ENCODE measurements at places on chromosomes 2 and 18.

DNA sequence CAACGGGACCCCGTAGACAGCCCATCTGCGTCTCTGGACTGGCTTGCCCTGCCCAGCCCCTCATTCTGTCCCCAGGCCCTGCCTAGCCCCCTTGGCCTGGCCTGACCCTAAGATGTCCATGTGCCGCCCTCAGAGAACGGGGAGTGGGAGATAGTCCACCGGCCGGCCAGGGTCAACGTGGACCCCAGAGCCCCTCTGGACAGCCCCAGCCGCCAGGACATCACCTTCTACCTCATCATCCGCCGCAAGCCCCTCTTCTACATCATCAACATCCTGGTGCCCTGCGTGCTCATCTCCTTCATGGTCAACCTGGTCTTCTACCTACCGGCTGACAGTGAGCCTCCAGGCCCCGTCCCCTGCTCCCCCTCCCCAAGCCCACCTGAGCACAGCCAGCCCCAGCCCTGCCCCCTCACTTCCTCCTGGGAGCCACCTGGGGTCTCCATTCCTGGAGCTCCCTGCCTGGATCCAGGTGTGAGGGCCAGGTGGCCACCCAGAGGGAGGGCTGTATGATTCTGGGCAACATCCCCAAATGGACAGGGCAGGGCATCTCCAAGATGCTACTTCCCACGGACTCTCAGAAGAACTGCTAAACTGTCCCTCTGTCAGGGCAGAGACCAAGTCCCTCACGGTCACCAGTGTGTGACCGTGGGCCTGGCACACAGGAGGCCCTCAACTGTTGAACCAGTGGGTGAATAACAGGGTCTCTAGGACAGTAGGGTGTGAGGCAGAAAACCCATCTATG, 4.0 kb downstream of the CHRND start:
- no peak for DNase-seq

DNA sequence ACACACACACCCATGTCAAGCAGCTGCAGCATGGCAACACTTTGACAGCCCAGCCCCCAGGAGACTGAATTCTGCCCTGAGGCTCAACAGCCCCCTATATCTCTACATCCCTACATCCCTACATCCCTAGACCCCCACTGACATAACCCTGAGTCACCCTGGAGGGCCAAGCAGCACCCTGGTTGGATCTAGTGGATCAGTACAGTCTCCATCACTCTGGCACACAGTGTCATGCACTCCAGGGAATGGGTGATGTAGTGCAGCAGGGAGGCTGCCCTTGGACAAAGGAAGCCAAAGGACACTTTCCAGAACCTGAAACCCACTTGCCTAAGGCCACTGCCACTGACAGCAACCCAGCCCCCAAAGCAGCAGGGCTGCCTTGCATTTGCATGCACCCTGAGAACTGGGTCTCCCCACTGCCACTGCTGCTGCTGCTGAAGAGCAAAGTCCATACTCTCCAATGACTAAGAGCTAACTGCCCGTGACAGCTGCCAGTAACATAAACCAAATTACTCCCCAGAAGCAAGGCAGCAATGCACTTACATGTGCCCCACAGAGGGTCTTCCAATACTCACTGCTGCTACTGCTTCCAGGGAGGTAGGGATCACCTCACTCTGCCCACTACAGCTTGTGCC, 681.6 kb upstream of the KLHL29 start:
- DNase-seq: no peak

DNA sequence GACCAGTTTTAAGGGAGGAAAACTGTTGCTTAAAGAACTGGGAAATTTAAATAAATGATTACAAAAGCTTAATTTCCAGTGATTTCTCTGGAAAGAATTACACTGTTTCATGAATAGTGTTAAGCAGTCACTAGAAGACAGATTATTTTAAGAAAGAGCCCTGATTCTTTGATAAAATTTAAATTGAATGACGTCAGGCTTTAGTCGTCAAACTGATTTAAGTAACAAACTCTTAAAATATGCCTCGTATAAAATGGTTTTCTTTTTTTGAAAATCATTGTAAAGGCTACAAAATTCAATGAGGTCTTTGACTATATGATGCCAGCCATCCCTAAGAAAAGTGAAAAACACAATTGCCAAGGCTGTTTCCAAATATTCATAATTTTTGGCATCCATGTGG, 465.0 kb downstream of the NR4A2 start:
- no peak for DNase-seq

GRCh38 chr2:239920693-239921365, 104.3 kb downstream of the NDUFA10 start:
- no peak for DNase-seq

GRCh38 chr2:65413106-65413505, 19.3 kb downstream of the SPRED2 start:
- no peak for DNase-seq

- DNase-seq: no peak
These were observed 23.7 kb upstream of the TEX51 start for GRCh38 chr2:126874961-126875360.

GRCh38 chr2:115733190-115733775, 1290.8 kb downstream of the DPP10 start:
- no peak for DNase-seq

DNA sequence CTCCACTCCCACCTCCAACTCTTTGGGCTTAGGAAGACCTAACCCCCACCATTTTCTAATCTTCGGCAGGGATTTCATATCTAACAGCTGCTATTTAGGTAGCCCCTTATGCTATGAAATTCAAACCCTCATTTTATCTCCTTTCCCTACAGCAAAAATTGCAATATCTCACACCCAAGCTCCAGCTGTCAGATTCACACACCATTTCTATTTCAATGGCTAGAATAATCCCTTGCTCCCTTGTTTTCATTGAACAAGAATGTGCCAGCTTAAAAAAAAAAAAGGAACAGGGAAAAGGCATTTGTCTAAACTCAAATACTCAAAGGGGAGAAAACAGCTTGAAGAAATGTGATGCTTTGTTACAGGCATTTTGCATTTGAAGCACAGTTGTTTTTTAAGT, 850.6 kb upstream of the ACVR2A start:
- DNase-seq: no peak

DNA sequence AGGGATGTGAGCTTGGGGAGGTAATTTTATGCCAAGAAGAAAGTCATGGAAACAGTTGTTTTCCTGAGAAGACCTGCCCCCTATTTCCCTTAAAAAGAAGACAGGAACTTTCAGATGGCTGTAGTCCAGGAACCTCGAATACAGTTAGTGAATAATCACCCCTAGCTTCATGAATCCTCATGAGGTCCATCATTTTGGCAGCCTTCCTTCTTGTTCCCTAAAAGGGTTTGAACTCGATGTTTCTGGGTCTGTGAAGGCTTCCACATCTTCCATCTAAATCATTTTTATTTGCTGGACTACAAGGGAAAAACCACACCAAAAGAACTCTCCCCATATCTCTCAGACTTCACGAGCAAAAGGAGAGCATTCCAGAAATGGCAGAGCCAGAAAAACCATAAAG, 290.8 kb downstream of the SLC4A3 start:
- DNase-seq: no peak

GRCh38 chr2:1824202-1824905, 80.0 kb upstream of the PXDN start:
- no peak for DNase-seq

GRCh38 chr2:54559006-54559445, 102.9 kb downstream of the SPTBN1 start:
- DNase-seq: no peak

DNA sequence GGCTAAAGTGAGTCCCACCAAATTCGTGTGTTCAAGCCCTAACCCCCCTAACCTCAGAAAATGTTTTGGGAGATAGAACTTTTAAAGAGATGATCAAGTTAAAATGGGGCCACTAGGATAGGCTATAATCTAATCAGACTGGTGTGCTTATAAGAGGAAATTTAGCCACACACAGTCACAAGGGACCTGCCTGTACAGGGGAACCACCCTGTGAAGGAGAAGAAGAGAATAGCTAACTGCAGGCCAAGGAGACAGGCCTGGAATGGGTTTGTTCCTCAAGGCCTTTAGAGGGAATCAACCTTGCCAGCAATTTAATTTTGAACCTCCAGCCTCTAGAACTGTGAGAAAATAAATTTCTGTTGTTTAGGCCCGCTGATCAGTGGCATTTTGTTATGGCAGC, 36.0 kb upstream of the TANK start:
- no peak for DNase-seq

- no peak for DNase-seq
These were observed 1333.7 kb upstream of the CELF4 start for GRCh38 chr18:38899252-38899651.

DNA sequence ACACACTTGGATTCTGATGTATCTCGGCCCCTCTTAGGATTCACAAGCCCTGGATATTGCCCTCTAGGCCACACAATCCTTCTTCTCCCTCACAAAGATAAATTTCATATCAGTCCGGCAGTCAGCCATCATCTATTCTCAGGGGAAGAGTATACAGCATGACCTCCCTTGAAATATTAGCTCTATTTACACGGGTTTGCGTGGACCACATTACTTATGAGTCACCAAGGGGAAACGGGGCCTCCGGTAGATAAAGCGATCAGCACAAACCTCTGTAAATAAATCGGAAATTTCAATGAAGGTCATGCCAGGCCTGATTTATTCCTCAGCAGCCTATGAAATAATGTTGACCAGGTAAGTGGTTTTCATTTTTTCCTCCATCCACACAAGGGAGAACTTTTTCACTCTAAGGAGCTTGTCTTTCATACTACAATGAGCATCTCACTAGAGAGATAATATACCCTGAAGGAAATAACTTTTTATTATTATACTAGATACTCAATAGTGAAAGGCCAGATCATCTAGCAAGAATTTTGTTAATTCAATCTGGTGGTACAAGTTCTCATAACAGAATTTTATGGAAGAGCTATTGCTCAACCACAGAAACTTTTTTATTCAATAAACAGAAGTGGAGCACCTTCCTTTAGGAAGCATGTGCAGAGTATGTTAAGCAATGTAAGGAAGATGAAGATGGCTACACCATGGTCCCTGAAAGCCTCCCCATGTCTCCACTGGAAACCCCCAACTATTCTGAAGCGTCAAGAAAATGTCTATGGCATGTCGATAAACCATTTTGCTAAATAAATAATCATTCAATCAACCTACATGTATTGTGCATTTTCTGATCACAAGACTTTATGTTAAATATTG, 125.2 kb upstream of the PIK3C3 start:
- no peak for DNase-seq

GRCh38 chr2:207512356-207512755, 17.4 kb upstream of the CREB1 start:
- no peak for DNase-seq

DNA sequence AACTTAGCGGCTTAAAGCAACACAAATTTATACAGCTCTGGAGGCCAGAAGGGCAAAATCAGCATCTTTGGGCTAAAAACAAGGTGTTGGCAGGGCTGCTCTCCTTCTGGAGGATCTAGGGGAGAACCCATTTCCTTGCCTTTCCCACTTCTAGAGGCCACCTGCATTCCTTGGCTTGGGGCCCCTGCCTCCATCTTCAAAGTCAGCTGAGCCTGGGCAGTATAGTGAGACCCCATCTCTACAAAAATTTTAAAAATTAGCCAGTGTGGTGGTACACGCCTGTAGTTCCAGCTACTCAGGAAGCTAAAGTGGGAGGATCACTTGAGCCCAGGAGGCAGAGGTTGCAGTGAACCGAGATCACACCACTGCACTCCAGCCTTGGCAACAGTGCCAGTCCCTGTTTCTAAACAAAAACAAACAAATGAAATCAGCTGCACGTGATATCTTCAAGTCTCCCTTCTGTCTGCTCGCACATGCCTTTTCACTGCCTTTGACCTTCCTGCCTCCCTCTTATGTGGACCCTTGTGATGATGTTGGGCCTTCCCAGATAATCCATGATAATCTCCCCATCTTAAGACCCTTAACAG, 200.6 kb downstream of the ZFP36L2 start:
- no peak for DNase-seq

DNA sequence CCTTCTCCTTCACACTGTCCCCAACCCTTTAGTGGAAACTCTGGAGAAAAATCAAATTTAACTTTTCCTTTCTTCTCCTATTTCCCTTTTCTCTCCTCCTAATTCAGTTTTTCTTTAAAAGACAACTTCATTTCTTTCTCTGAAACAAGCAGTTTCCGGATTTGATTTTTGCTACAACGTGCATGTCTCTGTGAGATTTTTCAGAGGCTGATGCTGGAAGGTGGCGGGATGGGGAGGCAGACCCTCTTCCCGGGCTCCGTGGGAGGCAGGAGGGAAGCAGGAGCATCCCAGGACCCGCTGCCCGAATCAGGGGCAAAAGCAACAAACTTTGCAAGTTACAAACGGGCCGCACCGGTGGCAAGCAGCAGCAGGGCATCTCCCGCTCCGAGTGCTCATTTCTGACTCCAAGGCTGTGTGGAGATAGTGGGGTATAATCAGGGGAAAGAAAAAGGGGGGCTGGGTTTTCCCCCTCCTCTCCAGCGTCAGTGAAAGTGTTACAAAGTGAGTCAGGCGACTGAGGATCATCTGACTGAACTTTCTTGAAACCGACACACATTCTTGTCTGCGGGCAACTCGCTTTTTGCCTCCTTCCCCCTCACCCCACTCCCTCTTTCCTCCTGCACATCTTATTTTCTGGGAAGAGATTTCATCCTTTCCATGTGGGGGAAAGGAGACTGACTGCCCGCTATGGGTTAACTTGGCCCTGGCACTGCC, 6.4 kb downstream of the ZEB2 start:
- DNase-seq: peak; percentile 29

DNA sequence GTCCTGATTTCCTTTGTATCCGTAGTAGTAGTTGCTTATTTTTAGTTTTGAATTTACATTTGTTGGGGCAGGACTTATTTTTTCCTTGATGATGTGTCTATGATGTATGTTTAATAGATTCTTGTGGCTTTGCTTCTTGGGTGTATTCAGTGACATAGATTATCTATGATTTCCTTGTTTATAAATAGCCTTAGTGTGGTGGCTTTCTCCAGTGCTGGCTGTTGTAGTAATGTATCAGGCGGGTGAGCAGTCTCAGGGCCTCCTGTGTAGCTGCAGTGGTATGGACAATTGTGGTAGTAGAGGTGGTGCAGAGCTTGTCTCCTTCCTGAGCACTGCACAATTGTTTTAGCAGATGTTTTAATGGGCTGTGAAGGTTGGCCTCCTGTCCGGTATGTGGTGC, 60.5 kb downstream of the SMCHD1 start:
- no peak for DNase-seq

- no peak for DNase-seq
These were observed 890.7 kb upstream of the CELF4 start for GRCh38 chr18:38456253-38456652.

All from kidney glomerular epithelial cell (primary cell).